ENCODE measurements at places on chromosomes 2 and 18. TPM values are rescaled to one million over a fixed set of nuclear protein-coding genes. Genes with fewer than 3 reads are reported as not detected.

Gene CIDEA
- not detected for total RNA-seq

Gene TNS1
- 0.74 TPM for total RNA-seq

Gene G6PC2
- total RNA-seq = not detected

Gene POU3F3
- not detected for total RNA-seq

Gene CHRNA1
- not detected for total RNA-seq

Gene DPYSL5
- total RNA-seq = not detected

Gene GAD1
- 0.86 TPM for total RNA-seq

All from activated naive CD4-positive, alpha-beta T cell treated with anti-CD3 and anti-CD28 coated beads for 36 hours (primary cell).